ENCODE measurements at places on chromosomes 1 and 21.

DNA sequence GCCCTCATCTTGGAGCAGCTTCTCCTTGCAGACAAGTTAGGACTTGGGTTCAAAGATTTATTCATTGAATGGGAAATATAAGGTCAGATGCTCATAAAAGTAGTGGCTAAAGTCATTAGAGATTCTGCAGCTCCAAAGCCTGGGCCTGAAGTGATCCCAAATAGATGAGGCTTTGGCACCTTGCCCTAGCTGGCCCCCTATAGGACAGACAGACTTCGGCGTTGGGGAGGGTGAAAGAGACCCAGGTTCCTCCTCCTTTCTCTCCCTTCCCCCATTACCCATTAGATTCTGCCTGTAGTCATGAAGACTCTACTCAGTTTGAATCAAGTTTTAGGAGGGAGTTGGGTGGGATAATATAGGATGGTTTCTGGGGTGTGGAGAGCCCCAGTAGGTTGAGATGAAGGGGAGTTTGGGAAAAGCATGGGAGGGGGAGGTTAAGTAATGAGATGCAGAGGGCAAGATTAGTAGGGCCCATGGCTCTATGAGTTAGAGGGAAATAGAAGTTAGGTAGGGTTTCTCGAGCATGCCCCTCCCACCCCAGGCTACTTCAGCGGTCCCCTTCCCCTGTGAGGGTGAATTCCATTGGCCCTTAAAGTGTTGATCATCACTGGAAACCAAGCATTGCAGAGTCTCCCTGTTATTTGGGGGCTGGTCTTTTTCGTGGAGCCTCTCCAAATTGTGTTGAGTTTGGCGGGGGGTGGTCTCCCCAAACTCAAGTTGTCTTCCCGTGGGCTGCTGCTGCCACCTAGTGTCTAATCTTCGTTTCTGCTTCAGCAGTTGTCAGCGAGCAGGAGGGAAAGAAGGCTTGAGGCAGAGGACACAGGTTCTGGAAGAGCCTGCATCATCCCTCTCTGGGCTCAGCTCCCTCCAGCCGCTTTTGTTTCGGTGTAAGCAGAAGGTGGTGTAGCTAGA, 2.1 kb upstream of the AHDC1 start:
- peak; percentile 54 for DNase-seq

- DNase-seq = no peak
These were observed 15.8 kb downstream of the SMAP2 start for GRCh38 chr1:40389322-40389803.

DNA sequence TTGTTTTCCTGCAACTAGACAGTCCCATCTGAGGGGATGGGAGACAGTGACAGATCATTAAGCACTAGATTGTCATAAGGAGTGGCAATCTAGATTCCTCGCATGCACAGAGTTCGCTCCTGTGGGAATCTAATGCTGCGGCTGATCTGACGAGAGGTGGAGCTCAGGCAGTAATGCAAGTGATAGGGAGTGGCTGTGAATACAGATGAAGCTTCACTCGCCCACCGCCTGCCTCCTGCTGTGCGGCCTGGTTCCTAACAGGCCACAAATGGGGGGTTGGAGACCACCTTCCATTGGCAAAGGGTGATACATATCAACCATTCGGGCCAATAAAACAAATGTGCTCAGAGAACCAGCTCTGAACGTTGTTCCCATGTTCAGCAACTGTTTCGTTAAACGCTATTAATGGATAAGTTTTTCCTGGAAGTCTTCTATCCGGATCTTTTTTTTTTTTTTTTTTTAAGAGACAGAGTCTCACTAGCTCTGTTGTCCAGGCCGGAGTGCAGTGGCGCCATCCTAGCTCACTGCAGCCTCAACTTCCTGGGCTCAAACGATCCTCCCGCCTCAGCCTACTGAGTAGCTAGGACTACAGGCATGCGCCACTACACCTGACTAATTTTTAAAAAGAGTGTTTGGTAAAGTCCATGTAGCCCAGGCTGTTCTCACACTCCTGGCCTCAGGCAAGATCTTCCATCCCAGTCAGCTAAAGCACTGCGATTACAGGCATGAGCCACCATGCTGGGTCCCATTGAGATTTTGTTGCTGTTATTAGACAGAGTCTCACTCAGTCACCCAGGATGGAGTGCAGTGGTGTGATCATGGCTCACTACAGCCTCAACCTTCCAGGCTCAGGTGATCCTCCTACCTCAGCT, 8.7 kb upstream of the RSRP1 start:
- DNase-seq = no peak

GRCh38 chr21:26437326-26438009, 135.6 kb downstream of the CYYR1 start:
- no peak for DNase-seq

DNA sequence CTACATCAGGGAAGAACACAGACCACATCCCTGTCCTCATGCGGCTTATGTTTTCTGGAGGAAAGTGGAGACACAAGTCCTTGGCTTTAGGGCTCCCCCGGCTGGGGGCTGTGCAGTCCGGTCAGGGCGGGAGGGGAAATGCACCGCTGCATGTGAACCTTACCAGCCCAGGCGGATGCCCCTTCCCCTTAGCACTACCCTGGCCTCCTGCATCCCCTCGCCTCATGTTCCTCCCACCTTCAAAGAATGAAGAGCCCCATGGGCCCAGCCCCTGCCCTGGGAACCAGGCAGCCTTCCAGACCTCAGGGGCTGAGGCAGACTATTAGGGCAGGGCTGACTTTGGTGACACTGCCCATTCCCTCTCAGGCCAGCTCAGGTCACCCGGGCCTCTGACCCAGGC, 45.5 kb downstream of the TNNT2 start:
- DNase-seq = no peak

- no peak for DNase-seq
These were observed 35.7 kb downstream of the ZMYND12 start for GRCh38 chr1:42420121-42420520.

DNA sequence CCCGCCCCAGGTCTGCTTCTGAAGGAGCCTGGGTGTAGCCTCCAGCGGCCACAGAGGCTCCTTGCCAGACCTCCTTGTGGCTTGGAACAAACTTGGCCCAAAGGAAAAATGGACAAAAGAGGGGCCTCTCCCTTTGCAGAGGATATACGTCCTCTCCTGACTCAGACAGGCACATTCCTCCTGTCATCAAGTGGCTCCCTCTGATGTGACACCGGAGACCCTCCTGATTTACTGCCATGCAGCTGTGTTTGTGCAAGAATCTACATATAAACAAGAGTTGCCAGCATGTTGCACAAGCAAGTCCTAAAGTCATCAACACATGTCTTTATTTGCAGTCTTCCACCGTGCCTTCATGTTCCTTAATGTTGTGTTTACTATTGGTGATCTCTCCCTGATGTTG, 54.1 kb upstream of the F3 start:
- DNase-seq = no peak

DNA sequence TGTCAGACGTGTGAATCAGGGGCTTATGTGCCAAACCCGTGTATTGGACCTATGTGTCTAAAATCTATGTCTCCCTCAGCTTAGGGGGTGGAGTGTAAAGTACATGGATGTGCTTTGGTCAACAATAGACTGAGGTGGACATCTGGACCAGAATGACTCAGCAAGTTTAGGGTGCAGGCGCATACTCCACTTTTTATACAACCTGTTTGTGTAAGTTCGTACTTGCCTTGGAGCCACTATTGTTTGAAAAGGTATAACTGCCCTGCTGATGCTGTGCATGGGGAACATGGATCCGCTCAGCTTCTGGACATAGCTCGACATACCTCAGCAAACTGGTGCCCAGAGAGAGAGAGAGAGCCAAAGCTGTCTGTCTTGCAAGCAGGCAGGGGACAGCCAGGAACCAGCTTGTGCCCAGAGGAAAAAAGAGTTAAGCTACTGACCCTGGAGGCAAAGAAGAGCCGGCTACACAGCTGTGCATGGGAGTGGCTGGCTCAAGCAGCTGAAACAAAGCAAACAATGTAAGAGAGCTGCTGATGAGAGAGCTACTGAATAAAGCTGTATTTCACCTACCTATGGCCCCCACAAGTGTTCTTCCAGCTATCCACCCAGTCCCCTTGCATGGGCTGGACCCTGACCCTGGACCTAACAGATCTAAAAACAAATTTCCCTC, 41.2 kb downstream of the GJA5 start:
- no peak for DNase-seq

GRCh38 chr1:23567996-23568607, 8.8 kb upstream of the ID3 start:
- DNase-seq = no peak

GRCh38 chr1:53368314-53369033, 40.6 kb upstream of the LRP8 start:
- no peak for DNase-seq

Data from activated CD4-positive, alpha-beta T cell treated with anti-CD3 and anti-CD28 coated beads for 1 hour (primary cell).